ENCODE measurements at places on chromosomes 3 and 15.
A peak's percentile ranks its signal among the peaks of the same experiment; 100 is the strongest.

DNA sequence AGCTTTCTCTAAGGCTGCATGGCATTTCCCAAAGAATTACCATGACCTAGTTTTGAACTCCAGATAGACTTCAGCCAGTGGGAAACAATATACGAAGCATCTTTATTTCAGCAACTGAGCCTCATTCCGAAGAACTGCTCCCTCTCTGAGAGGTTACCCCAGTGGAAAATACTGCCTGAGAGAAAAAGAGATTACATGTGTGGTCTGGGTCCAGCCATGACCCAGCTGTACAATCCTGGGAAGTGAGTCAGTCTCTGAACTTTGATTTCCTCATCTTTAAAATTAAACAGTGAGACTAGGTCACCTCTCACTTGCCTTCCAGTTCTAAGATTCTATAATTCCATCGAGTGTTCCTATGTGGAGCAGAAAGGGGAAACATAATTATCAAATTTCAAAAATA is 42.4 kb downstream of the TNIK start:
- DNase-seq: no peak

DNA sequence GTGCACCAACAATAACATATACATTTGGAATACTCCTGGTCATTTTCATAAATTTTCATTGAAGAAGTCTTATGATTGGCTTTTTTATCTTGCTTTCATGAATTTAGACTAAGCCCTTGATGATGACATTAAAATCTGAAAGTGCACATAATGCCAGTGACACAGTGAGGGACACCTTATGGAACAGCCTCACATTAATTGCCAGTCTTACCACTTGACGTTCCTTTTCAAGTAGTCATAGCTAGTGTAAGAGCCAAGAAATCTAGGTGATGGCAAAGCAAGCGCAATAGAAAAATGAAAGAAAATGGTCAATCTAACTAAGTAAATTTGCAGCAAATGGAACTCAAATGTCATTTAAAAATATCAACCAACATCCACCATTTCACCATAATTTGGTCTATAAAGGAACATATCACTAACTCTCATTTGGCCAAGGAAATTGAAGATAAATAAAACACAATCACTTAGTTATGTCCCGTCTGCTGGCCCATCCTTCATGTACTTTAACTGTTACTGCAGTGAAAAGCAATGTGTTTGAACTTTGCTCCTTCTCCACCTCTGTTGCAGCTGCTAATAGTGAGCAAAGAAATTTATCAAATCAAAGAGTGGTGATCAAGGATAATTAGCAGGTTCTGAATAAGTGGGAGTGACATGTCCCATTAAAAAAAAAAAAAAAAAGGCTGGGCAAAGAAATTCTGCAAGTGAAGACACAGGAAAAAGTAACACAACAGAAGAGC is 110.0 kb downstream of the TJP1 start:
- no peak for DNase-seq

DNA sequence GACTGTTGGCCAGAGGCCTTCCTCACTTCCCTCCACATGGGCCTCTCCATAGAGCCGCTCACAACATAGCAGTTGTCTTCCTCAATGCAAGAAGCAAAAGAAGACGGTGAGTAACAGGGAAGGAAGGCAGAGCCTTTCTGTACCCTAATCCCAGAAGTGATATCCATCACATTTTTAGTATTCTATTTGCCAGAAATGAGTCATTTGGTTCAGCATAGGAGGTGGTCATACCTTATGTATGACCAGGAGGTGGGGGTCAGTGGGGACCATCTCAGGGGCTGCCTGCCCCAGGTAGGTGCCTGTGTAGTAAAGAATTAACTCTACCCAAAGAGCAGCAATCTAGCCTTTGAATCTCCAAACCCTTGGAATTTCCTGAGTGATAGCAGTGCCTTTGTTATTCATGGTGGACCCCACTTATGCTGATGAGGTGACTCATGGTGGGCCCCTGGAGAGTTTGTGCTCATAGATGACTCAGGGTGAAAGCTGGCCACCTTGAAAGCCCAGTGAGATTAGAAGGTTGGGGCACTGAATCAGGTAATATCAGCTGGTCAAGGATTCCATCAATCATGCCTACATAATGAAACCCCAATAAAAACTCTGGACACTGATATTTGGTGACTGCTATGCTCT is 323.9 kb upstream of the IGF1R start:
- DNase-seq: no peak

DNA sequence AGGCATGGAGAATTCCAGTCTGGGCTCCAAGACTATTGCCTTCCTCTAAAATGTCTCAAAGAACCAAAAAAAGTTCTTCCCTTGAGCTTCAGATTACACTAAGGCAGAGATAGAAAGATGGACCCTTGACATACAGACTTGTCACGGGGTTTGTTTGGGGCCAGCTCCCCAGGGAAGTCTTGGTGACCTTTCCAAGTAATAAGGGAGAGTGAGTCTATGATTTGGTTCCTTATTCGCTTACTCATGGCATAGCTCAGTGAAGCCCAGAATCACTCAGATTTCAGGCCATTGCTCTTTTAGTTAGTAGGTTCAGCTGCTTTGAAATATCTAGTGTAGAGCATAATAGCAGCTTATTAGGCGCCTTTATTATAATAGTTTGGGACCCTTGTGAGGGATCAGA is 90.3 kb downstream of the PLCL2 start:
- DNase-seq: no peak

DNA sequence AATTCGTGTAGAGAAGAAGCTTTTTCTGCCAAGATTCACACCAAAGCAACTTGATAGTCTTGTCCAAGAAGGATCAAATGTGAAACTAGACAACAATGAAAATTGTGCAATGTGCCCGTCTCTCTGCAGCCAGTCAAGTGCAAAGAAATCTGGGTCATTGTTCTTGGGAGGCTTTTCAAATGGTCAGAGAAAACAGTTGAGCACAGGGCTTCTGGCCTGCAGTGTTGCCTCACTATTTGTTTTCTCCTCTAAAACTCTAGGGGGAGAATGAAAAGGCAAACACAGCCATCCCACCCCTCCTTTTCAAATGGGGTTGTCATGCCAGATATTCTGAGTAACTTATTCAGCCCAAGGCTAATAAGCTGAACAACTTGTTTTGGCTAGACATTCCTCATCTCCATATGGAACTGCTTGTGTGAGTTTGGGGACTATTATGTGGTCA is 417.6 kb upstream of the CDIN1 start:
- DNase-seq: no peak

DNA sequence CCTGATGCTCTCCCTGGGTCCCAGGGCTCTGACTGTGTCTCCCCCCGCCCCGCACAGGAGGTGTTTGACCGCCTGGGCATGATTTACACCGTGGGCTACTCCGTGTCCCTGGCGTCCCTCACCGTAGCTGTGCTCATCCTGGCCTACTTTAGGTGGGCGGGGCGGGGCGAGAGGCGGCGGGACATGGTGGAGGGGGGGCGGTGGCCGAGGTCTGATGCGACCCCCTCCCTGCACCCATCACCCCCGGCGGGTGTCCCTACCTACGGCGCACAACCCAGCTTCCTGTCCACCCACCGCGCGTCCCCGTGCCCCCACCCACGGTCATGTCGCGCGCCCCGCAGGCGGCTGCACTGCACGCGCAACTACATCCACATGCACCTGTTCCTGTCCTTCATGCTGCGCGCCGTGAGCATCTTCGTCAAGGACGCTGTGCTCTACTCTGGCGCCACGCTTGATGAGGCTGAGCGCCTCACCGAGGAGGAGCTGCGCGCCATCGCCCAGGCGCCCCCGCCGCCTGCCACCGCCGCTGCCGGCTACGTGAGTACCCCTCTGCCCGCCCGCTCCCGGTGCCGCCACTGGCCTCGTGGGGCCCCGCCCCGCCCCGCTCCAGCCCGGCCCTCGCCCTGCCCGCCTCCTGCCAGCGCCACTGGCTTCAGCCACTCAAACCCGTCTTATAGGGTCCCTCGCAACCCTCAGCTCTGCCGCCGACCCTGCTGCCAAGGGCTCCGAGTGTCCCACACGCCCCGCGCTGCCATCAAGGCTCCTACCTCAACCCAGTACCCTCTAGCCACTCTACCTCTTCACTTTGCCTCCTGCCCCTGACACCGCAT is 21.0 kb downstream of the PTH1R start:
- DNase-seq: no peak

DNA sequence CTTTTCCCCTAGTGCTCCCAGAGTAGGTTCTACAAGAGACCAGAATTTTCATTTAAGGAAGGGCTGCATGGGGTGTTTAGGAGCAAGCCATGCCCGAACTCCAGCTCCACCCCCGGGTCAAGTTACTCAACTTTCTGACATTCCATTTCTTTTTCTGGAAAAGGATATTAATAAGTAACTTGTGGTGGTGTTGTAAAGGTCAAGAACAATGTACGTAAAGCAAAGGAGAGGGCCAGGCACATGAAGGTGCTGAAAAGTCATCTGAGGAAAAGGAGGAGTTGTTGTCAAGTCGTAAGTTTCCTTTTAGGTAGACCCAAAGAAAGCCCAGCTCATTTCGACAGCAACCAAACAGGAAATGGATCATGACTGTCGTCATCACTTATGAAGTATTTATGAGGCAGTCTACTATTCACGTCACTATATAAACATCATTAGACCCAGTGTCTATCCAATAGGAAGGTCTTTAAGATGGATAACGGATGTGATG is 319.6 kb upstream of the IL12A start:
- DNase-seq: no peak

DNA sequence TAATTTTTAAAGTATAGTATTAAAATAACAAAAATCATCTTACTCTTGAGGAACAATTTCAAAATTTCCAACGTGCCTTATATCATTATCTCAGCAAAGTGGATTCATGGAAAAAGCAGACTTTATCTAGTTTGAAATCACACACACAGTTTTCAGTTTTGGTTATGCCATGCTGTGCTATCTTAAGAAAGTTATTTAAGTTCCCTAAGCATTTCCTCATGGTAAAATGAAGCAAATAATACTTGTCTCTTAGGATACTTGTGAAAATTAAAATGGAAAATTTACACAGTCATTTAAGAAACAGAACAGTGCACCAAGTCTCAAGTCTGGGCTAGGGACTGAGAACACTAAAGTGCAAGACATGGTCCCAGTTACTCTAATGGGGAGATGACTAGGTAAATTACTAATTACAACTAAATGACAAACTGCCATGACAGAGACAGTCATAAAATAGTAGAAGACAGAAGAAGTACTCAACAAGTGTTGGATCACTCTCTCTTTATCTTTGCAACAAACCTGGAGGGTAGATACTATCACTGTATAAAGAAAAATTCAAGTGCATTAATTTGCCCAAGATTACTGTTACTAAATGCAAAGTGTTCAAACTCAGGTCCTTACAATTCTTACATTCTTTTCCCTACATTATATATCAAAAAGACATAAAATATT is 44.8 kb downstream of the DMXL2 start:
- no peak for DNase-seq

- no peak for DNase-seq
These were observed 27.6 kb upstream of the SLC6A11 start for GRCh38 chr3:10788451-10788850.

DNA sequence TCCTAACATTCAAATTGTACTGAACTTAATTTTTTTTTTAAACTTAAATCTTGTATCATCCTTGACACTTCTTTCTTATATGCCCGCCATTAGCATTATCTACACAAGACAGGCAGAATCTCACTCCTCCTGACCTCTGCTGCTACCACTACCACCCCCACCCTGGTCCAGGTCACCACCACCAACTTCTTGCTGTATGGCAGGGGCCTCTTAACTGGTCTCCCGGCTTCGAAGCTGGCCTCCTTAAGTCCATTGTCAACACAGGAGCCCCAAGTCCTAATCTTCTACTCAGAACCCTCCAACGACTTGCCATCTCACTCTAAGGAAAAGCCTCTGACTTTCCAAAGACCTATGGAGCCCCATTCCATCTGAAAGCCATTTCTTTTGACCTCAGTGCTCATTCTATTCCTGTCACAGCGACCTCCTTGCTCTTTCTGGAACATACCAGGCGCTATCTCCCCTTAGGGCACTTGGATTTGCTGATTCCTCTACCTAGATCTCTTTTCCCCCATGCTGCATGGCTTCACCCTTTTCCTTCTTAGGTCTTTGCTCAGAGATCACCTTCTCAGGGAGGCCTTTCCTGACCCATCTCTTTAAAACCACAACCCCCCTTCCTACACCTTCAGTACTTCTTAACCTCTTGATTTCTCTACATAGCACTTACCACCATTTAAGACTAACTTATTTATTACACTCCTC is 2.6 kb downstream of the PRC1 start:
- no peak for DNase-seq

- DNase-seq: no peak
These were observed 2.7 kb downstream of the IGF1R start for GRCh38 chr15:98651036-98651481.

DNA sequence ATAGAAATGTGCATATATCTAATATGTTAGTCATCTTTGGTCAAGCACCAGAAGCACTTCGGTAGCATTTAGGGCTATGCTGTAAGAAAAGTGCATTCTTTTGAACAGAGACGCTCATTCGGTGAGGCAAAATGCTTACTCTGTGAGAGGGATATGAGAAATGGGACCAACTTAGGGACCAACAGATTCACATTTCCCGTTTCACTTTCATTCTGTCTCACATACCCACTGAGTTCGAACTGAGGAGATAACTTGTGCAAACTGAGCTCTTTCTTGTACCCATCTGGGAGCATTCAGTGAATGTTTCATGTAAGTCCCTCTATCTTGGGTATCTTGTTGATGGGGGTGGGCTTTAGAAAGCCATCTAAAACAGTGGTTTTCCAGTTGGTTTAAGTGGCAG is 135.3 kb downstream of the FEZF2 start:
- DNase-seq: no peak

DNA sequence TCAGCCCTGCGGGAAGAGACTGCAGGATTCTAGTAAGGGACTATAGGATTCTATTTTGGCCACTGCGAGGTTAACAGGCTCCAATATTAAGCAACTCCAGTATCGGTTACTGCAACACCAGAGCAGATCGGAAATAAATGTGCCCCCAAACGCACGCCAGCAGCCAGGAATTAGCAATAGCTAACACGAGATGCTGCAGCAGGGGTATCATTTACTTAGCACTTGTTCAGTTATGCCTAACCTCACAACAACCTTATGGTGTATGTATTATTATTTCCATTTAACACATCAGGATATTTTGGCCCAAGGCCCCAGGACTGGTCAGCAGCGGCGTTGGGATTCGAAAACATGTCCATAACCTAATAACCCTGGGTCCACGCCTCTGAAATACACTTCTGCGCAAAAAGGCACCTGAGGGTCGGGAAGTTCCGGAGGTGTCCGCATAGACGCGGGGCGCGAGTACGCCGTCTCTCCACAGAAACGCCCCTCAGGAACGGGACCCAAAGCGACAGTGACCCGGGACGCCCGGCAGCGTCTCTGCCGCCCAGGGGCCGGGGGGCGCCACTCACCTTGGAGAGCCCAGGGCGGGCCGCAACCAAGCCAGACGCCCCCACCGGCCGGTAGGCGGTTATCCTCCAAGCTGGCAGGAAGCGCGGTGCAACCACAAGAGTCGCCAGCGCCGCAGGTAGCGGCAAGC is 681 bp downstream of the PIK3CB start:
- peak; percentile 45 for DNase-seq

All from NCI-H1105 (cell line).